Activated naive CD8-positive, alpha-beta T cell treated with anti-CD3 and anti-CD28 coated beads for 36 hours (primary cell): ENCODE measurements at places on chromosomes 1 and 21.

- DNase-seq = no peak
Observed at GRCh38 chr1:164366014-164366413, 193.0 kb upstream of the PBX1 start.

GRCh38 chr1:92323473-92324453 lies 24.9 kb downstream of the RPAP2 start:
- DNase-seq = no peak

- DNase-seq = no peak
Observed at GRCh38 chr1:18631496-18632217, 1.0 kb downstream of the PAX7 start.

DNA sequence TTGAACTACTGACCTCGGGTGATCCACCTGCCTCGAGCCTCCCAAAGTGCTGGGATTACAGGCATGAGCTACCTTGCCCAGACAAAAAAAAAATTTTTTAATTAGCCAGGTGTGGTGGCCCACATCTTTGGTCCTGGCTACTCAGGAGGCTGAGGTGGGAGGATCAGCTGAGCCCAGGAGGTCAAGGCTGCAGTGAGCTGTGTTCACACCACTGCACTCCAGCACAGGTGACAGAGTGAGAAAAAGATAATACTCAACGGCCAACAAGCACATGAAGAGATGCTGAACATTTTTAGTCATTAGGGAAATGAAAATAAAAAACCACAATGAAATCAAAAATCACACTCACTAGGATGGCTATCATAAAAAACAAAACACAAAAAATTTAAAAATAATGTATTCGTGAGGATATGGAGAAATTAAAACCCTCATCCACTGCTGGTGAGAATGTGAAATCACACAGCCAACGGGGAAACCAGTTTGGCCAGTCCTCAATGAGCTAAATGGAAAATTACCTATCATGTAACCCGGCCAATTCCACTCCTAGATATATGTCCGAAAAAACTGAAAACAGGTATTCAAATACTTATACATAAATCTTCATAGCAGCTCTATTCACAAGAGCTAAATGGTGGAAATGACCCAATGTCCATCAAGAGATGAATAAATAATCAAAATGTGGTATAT lies 41.2 kb downstream of the ENAH start:
- no peak for DNase-seq

DNA sequence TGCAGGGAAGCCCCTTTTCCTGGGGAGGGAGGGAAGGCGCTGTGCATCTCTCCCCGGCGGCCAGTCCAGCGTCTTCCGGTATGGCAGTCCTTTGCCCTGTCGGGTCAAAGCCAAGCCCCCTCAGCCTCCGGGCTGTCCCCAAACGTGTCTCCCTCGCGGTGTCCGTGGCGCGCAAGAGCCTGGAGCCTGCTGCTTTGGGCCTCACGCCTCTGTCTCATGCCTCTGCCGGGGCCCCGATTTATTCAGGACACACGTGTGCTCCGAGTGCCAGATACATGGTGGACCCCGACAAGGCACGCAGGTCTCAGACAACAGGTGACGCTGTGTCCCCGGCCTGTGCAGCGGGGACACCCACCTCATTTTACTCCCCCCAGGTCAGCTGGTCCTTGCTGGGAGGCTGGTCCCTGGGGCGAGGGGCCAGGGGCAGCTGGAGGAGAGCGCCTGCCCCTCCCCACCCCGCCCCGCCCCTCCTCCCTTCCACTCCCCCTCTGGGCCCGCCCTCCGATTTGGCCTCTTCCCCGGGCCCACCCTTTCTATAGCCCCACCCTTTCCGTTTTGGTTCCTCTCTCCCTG lies 176.7 kb downstream of the CAMTA1 start:
- no peak for DNase-seq

GRCh38 chr1:235504122-235504493 lies at the start of gene B3GALNT2:
Gene B3GALNT2 (minus strand): TSS chr1:235504452. CDS start chr1:235504252, 200 bp downstream.
- DNase-seq = no peak

DNA sequence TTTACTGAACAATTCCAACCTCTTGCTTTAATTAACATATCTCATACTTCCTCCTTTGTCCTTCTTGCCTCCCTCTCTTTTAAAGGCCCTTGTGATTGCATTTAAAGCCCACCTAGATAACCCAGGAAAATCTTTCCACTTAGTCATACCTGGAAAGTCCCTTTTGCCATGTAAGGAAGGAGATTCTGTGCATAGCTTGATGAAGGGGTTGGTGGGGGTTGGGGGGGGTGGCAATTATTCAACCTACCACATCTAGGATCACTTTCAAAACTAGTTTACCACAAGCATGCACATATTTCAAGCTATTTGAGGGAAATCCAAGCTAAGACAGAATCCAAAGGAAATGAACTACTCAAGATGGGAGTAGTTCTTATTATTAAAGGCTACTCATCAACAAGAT lies 249.1 kb upstream of the PTBP2 start:
- no peak for DNase-seq
